Activated CD4-positive, CD25-positive, alpha-beta regulatory T cell treated with anti-CD3 and anti-CD28 coated beads, Interleukin-2, amount 50 U/mL, for 24 hours (primary cell): ENCODE measurements at places on chromosomes 2 and 18.
A peak's percentile ranks its signal among the peaks of the same experiment; 100 is the strongest.

- no peak for ATAC-seq
These were observed 111.8 kb downstream of the PRKCE start for GRCh38 chr2:45763255-45763654.

GRCh38 chr2:47486841-47487497 lies 84.0 kb downstream of the MSH2 start:
- no peak for ATAC-seq

GRCh38 chr18:79955302-79956075 lies 4.0 kb upstream of the SLC66A2 start:
- ATAC-seq: no peak

DNA sequence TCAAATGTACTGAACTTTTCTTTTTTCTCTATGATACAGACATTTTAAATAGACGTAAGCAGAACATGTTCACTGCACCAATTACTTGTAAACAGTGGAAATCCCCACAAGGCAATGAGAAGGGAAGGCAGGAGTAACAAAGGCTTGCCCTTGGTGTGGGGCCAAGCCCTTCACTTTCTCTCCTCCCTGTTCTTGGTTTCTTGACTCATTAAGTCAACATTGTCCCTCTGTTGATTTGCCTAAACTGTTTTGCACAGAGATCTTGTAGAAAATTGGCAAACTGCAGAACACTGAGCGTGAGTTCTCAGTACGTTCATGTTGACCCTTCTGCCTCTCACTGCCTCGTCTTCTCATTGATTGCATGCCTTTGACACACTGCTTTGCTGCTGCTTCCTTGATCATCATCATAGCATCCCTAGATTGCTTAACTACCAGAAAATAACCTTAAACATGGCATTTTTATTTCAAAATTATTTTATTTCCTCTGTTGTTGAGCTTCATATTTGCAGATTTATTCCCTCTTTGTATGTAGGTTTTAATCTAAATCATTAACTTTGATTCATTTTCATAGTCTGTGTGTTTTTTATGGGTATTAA lies 257.7 kb downstream of the PTGR3 start:
- peak; percentile 55 for ATAC-seq

DNA sequence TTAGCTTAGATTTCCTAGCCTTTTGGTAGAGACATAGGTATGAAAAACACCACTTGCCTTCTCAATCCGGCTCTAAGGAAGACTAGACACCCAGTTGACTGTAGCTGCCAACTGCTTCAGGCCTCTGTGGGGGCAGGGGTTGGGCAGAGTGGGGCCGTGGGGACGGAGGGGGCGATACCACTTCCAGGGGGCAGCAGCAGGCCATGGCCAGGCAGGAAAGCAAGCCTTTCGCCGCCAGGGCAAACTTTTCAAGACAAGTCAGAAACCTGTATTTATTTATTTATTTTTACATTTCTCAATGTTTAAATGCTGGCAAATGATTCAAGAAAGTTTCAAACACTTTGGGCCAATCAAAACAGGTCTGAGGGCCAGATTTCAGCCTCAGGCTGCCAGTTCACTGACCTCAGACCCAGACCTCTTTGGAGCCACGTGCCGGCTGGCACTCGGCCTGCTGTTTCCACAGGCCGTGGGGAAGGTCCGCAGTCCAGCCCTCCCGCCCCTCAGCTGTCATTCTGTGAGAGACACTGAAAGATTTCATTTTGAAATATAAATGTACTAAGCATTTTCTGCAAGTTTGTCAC lies 63.8 kb downstream of the MEX3C start:
- no peak for ATAC-seq

DNA sequence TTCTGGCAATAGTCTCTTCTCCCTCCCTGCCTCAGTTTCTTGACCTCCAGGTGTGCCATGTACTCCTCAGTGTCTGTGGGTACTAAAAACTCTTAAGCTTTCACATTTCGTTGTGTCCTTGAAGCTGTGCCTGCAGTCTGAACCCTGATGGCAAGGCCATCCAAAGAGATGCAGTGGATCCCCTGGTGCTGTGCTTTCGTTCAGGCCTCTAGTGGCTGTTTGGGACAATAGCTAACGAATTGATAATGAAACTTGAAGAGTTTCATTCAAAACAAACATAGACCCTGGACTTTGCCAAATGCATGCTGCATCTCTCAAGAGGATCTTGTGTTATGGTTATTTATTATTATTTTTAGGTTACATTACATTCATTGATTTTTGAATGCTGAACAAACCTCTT lies 523.1 kb upstream of the FSIP2 start:
- no peak for ATAC-seq

GRCh38 chr2:198311020-198311419 lies 506.6 kb downstream of the PLCL1 start:
- ATAC-seq: no peak

- no peak for ATAC-seq
These were observed 111.2 kb upstream of the ID2 start for GRCh38 chr2:8570637-8571036.

DNA sequence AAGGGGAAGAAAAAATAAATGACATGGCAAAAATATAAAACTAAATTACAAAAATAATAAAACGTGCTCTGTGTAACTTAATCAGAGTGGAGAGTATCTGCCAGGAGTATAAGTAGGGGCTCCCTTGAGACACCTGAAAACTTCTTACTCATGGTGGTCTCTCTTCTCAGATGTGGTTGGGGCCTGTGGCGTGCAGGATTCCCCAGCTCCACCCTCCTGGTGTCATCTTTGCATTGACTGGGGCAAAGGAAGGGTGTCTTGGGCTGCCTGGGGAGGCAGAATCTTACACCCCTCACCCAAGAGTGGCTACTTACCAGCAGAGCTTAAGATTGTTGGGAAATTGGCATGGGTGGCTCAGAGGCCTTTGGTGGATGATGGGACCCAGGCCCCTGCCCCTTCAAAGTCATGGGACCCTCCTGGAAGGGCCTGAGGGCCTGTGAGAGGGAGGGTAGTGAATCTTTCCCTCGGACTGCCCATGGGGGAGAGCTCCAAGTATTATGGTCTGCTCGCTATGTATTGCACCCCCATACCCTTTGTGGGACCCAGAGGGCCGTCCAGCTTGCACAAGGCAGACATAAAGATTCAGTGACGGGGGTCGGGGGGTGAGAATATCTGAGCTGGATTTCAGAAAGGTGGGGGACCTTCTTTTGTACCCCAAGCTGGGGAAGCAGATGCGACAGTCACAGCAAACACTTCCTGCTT lies 6.9 kb upstream of the TRAF3IP1 start:
- ATAC-seq: no peak

- ATAC-seq: peak; percentile 54
These were observed 1.4 kb downstream of the MBD2 start for GRCh38 chr18:54222922-54223567.

GRCh38 chr18:45621061-45621511 lies 5.8 kb downstream of the SLC14A2 start:
- peak; percentile 46 for ATAC-seq

DNA sequence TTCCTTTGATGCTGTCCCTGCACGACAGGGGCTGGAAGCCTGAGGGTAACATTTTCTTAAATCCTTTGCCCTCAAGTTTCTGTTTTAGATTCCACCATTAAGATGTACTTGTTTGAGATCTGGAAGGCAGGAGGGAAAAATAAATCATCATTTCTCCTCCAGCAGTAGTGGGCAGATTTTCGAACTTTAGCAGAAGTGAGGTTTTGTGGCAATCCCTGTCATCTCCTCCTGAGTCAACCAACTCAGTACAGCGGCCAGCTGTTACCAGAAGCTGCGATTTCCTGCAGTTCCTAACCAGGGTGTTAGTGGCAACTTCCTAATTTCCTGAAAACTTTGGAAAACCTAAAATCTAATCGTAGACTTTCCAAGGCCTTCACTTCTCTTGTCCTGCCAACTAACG lies 517.2 kb upstream of the ACVR2A start:
- ATAC-seq: peak; percentile 45

DNA sequence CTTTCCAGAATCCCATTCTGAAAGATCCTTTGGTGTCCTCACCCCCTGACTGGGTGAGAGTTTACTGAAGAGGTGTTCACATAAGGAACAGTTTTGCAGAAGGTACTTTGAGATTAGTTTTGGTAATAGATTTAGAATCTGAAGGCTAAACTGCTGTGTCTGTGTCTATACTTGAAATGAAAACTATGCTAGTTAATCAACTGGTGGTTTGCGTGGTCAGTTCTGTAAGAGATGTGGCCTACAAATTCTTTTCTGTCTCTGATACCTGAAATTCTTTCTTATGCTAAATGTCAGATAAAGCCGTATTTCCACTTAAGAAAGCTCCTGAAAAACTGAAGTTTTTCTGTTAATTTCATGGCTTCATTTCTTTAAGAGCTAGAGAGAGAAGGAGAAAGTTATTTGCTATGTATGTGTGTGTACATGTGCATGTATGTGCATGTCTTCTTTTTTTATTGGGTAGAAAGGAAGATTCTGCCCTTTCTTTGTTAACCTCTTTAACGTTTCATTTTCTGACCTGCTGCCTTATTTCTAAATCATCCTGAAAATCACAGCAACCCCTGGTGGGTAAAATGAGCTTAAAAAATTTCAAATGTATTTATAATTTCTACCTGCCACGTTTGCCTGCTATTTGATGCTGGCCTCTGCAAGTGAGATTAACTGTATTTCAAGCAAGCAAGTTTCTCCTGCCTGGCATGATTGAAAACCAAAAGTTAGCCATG lies 552.0 kb upstream of the NRP2 start:
- no peak for ATAC-seq

- ATAC-seq: no peak
These were observed 10.4 kb downstream of the TCF7L1 start for GRCh38 chr2:85143463-85144082.

DNA sequence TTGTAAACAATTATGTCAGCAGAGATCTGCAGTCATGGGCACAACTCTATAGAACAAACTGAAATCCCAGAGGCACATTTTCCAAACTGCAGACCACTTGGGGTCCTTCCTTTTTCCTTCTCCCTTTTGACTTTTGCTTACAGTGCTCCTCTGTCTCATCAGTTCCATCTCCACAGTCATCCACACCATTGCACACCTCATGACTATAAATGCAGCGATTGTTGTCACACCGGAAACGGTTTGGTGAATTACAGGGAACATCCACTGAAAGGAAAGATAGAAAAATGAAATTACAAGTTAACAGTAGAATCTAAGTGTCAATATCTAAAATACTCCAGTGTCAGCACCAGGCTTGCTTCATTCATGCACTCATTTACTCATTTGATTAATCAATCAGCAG lies 96.4 kb downstream of the DHRS9 start:
- no peak for ATAC-seq

DNA sequence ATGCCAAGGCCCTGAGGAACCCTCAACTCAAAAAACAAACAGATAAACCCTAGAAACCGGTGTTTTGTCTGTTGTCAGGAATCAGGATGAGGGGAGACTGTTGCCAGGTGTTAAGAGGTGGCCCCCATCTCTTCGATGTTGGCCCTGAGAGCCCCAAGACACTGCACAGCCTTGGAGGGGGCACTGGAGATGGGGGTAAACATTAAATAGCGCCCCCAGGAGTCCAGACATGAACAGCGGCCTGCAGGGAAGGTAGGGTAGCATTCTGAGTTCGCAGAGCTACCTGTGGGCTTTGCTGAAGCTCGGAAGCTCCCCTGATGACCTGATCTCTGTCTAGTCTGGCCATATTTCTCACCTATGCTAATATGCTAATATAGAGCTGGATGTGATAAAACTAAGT lies 97.6 kb upstream of the SMAD2 start:
- no peak for ATAC-seq

DNA sequence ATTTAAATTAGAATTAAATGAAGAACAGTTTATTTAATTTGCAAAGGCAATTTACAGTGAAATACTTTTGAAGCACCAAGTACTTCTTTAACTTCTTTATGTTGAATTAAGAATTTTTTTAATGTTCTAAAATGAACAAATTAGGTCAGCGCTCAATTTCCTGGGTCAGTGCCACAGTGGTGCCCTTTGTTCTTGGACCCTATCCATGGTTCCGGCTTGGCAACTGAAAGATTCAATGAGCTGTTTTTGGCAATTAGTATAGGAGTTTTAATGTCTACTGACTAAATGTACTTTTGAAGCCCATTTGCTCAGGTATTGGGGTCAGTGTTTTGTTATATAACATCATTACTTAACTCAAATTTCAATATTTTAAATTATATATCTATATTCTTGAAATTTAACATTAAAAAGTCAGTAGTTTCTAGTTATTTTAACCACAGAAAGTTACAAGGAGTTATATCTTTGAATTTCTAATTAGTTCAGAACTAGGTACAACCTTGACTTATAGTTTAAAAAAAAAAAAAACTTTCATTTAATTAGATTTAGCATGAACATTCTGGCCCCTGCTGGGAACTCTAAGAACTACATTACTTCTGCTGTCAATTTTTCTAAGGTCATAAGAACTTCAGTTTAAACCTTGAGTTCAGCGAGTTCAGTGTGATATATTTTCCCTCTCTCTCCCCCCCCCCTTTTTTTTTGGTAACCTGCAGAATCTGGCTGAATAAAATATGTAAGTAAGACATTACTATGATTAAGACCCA lies 7.6 kb upstream of the MSTN start:
- no peak for ATAC-seq

DNA sequence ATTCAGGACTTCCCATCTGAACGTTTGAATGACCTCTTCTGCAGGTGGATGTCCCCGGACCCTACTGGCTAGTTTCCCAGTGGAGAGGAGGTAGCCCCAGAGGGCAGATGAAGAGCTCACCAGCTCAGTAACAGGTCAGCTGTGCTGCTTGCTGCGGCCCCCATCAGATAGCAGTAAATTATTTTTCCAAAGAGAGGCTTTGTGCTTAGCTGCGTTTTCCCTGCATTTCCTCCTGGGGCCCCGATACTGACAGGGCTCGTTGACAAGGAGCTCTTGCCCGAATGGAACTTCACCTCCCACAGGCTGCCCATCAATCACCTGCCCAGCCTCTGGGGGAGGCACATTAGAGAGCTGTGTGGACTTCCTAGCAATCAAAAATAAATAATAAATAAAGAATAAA lies 185.8 kb downstream of the DOK6 start:
- ATAC-seq: no peak

- ATAC-seq: no peak
These were observed 131.5 kb upstream of the STON1 start for GRCh38 chr2:48398285-48399002.

GRCh38 chr2:18123577-18123976 lies 245.1 kb downstream of the KCNS3 start:
- ATAC-seq: no peak

DNA sequence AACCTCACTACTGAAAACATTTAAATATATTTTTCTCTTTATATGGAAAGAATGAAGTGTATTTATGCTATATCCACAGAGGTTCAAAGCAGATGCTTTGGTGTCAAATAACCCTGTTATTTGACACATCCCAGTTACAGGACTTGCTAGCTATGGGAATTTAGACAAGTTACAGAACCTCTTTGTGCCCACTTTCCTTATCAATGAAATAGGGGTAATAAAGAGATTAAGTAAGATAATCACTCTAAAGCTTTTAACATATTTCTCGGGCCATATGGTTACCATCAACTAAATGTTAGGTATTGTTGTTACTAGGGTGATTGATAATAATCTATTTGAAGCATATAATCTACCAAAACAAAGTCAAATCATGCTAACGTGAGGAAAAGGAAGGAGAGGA lies 1660.6 kb upstream of the NXPH2 start:
- ATAC-seq: no peak

GRCh38 chr2:162079514-162079913 lies 5.5 kb upstream of the DPP4 start:
- no peak for ATAC-seq

- ATAC-seq: no peak
These were observed 3.0 kb upstream of the OSBPL1A start for GRCh38 chr18:24400587-24400986.
